Bronchial epithelial cell (primary cell): ENCODE measurements at places on chromosomes 6 and 20. TPM values are rescaled to one million over a fixed set of nuclear protein-coding genes. Genes with fewer than 3 reads are reported as not detected.
A peak's percentile ranks its signal among the peaks of the same experiment; 100 is the strongest.

GRCh38 chr6:21190701-21191100 is 402.9 kb upstream of the SOX4 start:
- DNase-seq = no peak

GRCh38 chr6:32790306-32790705 is 26.5 kb downstream of the HLA-DOB start:
- DNase-seq = peak; percentile 60

TSPO2 gene
- total RNA-seq = not detected in 2 replicates

DNA sequence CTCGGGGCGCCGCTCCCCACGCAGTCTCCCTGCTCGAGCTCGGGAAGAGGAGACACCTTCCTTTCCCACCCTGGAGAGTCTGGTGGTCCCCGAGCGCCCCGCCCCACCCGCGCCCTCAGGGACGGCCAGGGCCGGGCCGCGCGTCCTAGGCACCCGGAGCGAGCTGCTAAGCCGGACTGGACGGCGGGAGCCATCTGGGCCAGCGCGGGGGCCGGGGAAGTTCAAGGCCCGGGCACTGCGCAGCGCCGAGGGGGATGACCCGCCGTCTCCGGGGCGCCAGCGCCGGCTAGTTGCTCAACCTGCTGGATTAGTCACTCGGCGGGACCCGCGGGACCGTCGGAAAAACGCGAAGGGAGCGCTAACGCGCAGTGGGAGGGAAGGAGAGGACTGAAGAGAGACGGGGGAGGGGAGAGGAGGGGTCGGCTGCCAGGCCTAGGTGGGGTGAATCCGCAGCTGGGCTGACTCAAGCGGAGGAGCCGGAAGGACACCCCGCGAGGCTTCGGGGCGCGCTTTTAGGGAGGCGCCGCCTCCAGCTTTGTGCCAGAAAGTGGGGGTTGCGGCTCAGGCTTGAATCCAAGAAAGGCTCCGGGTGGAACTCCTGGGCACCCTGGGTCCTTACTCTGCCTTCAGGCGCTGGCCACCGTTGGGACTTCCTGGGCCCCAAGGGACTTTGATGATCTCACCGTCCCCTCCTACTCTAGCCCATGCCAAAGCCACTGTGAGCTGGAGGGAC is 75.7 kb upstream of the FOXP4 start:
- peak; percentile 7 for DNase-seq

GRCh38 chr6:7148100-7148822 is 40.5 kb downstream of the RREB1 start:
- DNase-seq = peak; percentile 94

- no peak for DNase-seq
These were observed 38.1 kb upstream of the ISM1 start for GRCh38 chr20:13183005-13183404.

- DNase-seq = no peak
These were observed 133.2 kb upstream of the CENPW start for GRCh38 chr6:126206504-126207246.
